NCI-H1694 treated with DMSO at 0.1 percent for 48 hours (cell line): ENCODE measurements at places on chromosomes 7 and 10.

DNA sequence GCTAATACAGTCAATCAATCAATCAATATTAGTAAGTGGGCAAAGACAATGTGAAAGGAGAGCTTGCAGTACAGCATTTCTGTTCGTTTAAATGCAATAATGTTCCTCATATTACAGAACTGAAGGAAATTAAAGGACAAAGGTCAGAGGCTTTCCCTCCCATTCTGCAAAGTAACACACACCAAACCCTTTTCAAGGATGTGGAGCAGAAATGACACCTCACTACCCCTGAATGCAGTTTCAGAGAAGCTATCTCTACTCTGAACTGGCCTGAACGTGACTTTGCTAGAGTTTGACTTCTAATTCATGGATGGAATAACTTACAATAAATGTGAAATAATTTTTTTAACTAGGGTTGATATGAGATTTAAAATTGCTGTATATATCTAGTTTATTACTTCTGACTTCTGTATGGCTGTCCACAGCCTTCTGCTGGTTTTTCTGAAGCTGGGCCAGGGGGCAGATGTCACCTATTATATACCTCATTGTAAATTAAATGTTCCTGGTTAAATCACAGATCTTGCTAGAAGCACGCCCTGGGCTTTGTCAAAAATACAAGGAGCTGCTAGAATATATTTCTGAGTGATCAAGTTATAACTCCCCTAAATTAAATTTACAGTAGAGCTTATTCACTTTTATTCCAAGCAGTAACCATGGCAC is 156.9 kb upstream of the C7orf33 start:
- peak; percentile 39 for DNase-seq

- no peak for DNase-seq
These were observed 17.6 kb upstream of the PHYH start for GRCh38 chr10:13317474-13317873.

DNA sequence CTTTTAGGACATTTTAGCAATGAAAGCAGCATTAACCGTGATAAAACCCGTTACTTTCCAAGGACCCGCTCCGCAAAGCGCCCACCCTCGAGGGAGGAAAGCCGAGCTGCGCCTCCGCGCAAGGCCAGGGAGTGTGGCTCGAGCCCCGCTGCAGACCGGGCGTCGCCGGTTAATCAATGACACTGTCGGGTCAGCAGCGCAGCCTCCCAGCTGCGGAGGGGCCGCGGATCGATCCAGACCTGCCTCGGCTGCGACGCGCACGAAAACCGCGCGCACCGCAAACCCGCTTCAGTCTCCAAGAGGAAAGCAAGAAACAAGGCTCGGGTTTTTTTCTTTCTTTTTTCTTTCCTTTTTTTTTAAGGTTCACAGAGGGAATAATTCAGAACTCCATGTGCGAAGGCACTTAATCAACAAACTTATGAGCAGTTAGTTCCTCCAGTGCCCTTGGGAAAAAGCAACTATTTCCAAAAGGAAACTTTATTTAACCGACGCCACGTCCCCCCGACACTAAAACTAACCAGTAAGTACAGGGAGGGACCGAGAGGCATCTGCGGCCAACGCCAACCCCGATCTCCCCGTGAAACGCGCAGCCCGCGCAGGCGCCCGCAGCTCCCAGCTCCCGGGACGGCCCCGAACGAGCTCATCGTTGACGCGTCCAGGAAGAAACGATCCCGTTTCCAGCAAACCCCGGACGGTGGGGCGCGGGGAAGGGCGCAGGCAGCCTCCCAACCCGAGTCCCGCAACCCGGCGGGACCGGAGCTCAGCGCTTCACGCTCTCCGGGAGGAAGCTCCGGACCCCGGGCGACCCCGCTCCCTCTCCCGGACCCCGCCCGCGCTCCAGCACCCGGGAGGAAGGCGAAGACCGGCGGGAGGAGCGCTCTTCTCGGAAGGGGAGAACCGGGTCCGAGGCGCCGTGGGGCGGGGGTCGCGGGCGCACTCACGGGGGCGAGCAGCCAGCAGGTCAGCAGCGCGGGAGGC is 598 bp downstream of the VIPR2 start:
- no peak for DNase-seq

DNA sequence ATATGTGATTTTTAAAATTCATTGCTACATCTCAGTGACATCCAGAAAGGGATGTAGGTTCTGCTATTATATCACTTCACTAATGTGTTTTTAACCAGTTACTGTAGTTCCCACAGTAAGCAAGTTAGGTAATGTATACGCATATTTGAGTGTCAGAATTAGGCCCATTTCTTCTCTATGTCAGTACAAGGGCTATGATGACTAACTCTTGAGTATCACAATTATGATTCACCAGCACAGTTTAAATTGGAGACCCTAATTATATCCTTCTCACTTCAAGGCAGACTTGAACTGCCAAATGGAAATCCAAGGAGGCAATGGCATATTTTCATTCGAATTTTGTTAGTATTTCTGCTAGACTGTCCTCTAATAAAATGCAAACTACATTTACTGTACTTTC is 23.6 kb downstream of the BZW2 start:
- DNase-seq: no peak

GRCh38 chr10:130191380-130191779 is 55.2 kb downstream of the GLRX3 start:
- no peak for DNase-seq

- DNase-seq: no peak
These were observed 13.4 kb downstream of the LRRC18 start for GRCh38 chr10:48926255-48926654.

DNA sequence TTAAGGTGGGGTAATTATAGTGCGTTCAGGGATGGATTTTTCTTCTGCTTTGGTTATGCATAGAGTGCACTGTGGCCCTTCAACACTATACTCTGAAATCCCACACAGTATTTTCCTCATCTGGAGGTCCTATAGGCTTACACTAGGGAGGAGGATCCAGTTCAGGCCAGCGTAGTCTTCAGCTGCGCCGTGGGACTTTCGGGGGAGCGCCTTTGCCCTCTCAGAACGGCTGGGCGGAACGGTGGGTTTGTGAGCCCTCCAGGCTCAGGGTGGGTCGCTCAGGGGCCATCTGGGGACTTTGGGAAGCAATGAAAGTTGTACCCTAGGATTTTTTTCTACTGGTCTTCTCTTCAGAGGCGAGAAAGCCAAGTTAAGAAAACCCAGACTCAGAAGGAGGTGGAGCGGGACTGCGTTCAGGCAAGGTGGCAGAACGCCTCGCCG is 652 bp upstream of the VPS26A start:
- peak; percentile 57 for DNase-seq

DNA sequence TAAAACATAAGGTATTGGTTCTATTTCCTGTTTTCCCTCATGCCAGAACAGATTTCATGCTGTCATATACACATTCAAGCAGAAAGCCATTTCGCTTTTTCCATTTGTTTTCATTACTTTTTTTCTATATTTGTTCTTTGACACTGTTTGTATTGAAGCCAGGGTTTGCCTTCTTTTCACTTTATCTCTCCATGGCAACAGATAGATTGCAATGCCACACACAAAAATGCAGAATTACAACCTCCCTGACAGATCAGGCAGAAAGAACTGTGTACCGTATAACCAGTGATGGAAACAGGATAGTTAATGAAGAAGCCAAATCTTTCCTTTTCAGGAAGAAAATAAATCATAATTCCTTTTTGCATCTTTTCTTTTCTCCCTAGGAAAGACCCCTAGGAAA is 103.0 kb upstream of the PCGF5 start:
- DNase-seq: no peak

- no peak for DNase-seq
These were observed 64.3 kb downstream of the HOXA1 start for GRCh38 chr7:27031289-27032172.

DNA sequence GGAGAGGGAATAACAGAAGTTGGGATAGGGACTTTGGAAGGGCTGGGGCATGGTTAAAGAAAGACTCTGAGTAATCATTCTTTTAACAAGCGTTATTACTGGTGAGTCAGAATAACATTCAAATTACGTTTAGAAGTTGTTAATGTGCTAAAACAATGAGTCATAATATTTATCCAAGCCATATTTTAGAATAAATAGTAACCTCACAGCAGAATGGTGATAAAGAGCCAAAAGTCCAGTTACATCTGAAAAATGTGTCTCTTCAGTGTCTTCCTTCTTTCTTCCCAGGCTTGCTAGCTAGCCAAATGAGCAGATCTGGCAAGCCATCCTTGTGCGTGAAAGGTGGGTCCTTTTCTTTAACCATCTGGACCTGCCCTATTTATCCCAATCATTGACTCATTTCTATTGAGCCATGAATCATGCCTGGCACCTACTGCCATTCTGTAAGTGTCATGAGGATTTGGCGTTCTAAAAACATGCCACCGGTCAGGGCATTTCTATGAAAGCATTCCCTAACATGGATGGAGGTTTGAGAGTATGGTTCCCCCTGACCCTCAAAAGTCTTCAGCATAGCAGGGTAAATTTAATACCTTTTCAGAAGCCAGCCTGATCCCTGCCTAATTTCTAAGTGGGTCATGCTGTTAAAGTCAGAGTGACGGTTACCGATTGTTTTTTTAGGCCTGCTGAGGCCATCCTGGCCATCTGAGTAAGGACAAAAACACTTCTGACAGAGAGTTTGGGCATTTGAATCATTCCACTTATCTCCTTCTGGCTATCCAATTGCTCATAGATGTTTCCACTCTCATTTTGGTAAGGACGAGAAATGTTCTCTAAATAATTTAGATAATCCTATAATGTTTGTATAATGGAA is 26.9 kb downstream of the MYPN start:
- DNase-seq: peak; percentile 4

- DNase-seq: no peak
These were observed 489.4 kb downstream of the SEMA3D start for GRCh38 chr7:84697506-84697905.

DNA sequence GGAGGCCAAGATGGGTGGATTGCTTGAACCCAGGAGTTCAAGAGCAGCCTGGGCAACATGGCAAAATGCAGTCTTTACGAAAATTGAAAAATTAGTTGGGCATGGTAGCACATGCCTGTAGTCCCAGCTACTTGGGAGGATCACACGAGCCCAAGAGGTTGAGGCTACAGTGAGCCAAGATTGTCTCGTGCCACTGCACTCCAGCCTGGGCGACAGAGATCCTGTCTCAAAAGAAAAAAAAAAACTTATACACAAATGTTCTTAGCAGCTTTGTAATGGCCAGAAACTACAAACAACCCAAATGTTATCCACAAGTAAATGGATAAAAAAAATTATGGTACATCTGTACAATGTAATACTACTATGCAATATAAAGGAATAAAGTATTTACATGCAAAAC is 12.6 kb downstream of the NT5C2 start:
- DNase-seq: no peak

GRCh38 chr10:69065406-69066361 is 22.2 kb upstream of the SRGN start:
- DNase-seq: no peak

DNA sequence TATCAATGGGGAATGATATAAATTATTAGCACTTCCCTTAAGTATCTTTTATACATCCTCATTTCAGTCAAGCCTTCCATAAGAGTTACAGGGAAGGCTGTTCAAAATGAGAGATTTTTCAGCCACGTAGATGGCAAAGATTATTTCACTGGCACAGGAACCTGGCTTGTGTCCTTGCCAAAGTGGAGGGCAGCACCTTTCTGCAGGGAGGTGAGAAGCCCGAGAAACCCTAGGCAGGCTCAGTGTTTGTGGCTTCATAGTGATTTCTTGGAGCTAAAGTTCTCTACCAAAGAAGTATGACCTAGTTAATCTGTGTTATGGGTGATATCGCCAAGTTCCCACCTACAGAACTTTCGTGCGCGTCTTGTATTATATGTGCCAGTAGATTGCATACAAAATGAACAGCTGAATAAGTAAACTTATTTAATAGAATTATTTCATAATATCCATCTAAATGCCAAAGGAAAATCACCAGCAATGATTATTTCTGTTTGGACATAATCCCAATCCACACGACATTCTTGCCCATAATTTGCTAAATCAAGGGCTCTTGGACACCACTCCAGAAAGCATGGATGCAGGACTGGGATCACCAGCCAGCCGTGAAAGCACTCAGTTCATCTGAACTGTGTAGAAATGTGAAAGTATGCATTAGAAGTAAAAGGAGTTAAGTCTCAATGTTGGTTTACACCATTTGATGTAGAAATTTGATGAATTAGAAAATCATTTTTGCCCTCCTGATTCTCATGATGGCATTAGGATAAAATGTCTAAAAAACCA is 150.4 kb upstream of the RNF32 start:
- DNase-seq: no peak

DNA sequence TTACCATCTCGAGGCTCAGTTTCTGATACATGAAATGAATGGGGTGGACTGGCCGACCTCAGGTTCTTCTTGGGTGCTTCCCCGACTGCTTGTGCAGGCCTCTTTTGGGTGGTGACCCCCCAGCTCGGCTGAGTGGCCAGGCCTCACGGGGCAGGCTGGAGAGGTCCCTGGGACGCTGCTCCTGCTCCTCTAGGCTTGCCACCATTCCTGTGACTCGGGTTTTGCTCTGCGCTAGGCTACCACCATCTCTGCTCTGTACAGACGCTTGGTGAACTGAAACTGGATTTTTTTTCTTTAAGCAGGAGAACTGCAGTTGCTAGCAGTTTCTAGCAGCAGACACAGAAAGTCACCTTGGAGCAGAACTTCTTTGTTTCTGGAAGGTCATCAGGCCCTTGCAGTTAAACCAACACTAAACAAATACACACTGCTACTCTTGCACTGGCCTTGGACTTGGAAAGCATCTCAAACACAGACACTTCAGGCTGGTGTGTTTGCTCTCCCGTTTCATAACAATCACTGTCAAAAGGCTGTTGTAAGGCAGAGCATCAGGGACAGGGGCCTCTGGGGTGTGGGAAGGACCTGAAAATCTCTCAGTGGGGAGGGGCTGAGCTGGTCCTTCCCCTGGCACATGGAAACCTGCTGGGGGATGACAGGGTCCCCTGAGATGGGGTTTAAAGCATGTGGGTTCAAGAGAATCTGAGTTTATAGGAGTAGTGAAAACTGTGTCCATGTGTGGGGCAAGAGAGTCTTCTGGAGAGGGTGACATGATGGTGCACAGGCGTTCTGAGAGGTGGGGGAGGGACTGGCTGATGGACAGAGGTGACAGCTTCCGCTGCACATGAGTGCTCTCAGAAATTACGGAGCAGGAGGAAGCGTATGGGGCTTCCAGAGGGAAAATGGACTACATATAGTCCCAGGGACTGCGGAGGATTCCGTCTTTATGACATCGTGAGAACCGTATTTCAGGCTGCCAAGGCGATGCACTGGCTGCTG is 35.0 kb upstream of the GIMAP8 start:
- no peak for DNase-seq

GRCh38 chr7:73960548-73960947 is 67.4 kb upstream of the ELN start:
- DNase-seq: no peak

DNA sequence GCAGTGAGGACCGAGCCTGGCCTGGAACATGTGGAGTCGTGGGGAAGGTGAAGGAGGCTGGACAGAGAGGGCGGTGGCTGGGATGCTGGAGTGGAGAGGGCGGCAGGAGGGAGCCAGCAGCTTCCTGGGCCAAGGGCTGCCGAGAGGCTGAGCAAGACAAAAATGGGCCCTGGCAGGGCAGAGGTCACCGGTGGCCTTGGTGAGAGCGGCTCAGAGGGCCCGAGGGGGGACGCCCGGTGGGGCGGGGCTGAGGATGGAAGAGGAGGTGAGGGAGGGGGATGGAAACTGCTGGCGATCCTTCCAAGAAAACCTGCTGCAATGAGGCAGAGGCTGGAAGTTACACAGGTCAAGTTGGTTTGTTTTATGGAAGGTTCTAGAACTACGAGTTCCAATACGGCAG is 69.5 kb downstream of the ELFN1 start:
- no peak for DNase-seq
